ENCODE measurements at places on chromosomes 3 and 15.

DNA sequence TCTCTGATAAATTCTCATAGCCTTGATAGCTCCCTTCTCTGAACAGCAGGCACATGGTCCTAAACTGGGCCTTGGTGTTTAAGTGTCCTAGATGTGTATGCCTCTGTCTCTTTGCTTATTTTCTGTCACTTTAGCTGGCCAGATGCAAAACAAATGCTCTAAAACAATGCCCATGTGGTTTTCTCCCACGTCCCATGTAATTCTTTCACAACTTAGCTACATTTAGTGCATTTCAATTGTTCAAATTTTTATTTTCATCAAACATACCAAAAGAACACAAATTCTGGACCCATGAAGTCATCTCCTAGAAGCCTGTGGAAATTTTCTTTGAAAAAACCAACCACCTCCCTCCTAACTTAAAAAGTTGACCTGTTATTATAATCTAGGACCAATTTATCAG lies 491.3 kb upstream of the AGTR1 start:
- no peak for DNase-seq

GRCh38 chr3:110181226-110181625 lies 843.9 kb upstream of the DPPA4 start:
- DNase-seq, result no peak

DNA sequence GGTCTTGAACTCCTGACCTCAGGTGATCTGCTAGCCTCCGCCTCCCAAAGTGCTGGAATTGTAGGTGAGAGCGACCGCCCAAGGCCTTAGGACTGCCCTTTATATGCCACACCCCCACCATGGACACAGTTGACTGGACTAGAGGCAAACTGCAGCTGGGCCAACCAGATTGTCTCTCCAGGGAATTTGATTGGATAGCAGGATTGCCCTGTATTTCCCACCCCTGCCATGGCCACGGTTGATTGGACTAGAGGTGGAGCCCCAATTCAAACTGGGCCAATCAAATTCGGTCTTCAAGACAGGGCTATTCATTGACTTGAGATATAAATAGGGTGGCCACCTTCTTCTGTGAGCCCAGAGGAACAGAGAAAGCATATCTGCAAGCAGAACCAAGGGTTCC lies 6.9 kb upstream of the CLPX start:
- DNase-seq, result no peak

- no peak for DNase-seq
Measured at GRCh38 chr15:43258781-43259180, 7.9 kb downstream of the TGM5 start.

DNA sequence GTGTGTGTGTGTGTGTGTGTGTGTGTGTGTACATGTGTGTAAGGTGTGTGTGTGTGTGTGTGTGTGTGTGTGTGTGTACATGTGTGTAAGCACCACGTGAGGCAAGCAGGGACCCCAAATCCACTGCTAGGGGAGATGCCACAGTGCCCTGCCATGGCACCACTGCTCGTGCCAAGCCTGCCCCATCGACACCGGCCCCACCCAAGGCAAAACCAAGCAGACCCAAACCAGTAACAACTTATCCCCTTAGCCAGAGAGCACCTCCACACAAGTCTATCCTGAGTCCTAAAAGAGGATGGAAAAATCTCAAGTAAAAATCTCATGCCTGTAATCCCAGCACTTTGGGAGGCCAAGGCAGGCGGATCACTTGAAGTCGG lies 45.1 kb downstream of the BDH1 start:
- DNase-seq, result no peak

GRCh38 chr3:123070510-123070909 lies 3.7 kb downstream of the PDIA5 start:
- DNase-seq, result no peak

GRCh38 chr15:50751394-50751793 lies 14.1 kb downstream of the SPPL2A start:
- DNase-seq, result no peak

DNA sequence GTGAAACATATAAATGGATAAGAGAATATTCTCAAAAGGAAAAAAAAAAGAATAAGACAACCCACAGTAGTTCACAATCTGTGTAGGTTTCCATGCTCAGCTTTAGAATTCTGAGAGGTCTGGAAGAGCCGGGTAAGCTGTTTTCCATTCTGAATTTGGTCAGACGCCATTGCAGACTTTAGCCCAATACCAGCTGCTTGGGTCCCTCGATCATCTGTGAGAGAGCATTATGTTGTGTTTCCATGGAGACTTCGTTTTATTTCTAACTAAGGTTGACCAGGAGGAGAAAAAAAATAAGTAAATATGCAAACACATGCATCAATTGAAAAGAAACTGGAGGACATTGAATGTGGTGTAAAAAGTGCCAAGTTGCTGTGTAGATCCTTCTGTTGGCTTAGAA lies 25.5 kb downstream of the KCNAB1 start:
- DNase-seq, result no peak

GRCh38 chr15:25700916-25701315 lies 162.2 kb downstream of the ATP10A start:
- DNase-seq, result no peak

DNA sequence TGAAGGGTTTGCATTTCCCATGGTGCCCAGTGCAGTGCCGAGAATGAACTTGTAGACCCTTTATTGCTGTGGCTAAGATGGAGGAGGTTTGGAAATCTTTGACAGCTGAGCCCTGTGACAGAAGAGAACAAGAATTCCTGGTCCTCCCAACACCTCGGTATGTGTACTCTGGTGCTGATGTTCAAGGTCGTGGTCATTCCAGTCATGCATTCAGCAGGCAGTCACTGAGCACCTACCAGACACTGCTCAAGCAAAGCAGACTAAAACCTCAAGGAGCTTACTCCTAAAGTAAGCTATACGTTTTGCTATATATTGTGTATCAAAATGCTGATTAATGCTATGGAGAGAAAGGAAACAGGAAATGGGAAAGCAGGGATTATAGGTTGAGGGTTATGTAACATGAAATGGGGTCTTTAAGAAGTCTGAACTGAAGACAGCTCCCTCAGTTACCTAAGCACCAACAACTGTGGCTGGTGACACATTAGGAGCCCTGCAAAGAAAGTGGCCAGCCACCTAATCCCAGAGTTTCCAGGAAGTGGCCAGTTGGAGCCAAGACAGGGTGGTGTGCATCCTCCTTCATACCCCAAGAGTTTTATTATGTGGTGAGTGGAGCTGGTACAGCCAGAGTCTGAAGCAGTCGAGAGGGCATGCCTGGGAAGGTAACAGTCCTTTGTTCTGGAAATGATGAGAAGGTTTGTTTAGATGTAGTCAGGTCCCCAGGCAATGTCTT lies 65.0 kb downstream of the CCNL1 start:
- no peak for DNase-seq

- DNase-seq, result no peak
Measured at GRCh38 chr3:24385012-24385615, 109.5 kb downstream of the THRB start.

- no peak for DNase-seq
Measured at GRCh38 chr15:41104234-41104633, 11.8 kb downstream of the INO80 start.

DNA sequence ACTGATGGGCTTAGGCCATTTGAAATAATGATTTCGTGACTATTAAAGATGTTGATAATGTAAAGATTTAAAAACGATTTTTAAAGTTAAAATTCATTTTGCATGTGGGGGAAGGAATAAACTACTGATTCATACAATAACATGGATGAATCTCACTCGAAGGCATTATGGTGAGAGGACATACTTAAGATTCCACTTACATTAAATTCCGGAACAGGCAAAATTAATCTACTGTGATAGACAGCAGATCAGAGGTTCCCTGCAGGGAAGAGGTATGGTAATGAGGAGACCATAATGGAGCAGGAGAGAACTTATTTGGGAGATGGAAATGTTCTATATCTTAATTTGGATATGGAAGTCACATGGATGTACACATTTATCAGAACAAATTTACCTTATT lies 28.4 kb upstream of the RAB6B start:
- DNase-seq, result no peak

DNA sequence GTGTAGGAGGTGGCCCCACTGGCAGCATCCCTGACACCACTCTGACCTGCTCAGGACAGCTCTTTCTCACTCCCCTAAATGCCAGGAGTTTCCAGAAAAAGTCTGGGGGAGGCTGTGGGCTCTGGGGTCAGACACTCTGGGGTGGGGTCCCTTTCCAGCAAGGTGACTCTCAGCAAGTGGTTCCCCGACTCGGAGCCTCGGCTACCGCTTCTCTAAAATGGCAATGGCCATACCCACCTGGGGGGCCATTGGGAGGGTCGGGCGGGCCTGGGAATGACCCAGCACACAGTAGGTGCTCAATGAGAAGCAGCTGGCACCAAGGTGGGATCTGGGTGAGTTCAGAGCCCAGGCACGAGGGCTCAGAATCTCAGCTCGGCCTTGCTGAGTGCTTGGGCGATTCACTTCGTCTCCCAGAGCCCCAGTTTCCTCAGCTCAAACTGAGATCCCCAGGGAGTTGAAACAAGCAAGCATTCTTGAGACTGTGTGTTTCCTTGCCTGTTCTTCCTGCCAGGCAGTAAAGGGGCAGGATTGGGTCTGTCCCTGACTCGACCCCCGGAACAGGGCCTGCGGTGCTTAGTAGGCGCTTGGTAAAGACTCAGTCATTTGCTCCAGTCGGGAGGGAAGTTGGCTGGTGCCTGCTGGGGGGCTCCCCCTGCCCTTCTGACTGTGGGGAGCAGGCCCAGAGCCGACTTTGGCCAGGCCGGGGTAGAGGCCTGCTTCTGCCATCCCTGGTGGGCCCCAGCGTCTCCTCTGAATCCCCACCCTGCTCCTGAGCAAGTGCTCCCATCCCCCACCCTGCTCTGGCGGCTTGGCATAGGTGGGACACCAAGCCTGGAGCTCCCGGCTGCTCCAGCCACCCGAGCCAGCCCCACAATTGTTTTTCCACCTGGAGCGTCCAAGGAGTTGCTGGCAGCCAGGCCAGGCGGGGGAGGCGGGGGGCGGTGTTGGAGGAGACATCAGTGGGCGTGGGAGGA lies 32.9 kb upstream of the FBLN2 start:
- DNase-seq, result peak; percentile 44

DNA sequence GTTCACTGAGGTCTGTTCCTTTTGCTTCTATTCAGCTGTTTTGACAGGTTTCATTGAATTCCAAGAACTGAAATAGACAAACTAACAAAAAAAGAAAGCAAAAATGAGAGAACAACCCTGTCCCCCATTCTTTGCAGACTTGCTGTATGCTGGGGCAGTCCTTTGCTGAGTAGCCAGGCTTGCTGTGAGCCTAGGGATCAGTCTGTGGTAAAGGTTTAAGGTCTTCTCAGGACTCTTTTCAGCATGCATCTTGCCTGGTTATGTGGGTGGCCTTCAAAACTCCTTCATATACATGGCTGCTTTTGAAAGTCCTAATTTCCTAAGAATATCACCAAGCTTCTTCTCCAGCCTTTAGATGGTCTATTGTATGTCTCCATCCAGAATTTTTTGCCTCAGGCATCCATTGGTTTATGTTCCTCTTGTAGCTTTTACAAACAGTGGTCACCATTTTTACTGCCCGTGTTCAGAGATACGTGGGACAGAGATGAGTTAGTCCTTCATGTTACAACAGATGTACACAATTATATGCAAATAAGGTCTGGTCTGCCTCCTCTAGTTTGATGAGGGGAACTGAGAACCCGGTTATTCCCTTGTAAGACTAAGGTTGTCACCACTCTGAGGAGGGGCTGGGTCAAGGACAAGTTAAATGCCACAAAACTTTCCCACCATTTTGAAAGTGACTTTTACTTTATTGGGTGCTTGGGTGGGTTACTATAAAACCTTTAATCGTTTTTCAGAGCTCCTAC lies 41.4 kb downstream of the SACM1L start:
- no peak for DNase-seq

- no peak for DNase-seq
Measured at GRCh38 chr15:66737243-66738010, 35.4 kb downstream of the SMAD6 start.

DNA sequence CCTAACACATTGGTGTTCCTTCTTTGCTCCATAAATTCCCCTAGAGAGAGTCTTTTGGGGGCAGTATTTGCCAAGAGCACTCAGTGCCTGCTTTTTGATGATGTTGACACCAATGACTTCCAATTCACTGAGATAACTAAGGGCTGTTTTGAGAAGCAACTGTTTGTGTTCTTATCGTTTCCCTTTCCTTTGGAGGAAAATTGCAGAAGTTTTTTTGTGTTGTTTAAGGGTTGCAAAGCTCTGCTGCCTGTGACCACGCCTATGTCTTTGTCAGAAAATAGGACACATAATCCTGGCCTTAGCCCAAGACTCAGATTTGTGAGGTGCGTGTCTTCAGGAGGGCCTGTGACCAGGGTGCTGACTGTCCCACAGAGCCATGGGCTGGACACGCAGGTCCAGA lies 99.6 kb downstream of the FAM43A start:
- peak; percentile 35 for DNase-seq

- DNase-seq, result no peak
Measured at GRCh38 chr15:70974004-70974832, 81.6 kb downstream of the LRRC49 start.

GRCh38 chr3:184320104-184320445 lies 5.7 kb downstream of the EIF4G1 start:
- DNase-seq, result peak; percentile 96

DNA sequence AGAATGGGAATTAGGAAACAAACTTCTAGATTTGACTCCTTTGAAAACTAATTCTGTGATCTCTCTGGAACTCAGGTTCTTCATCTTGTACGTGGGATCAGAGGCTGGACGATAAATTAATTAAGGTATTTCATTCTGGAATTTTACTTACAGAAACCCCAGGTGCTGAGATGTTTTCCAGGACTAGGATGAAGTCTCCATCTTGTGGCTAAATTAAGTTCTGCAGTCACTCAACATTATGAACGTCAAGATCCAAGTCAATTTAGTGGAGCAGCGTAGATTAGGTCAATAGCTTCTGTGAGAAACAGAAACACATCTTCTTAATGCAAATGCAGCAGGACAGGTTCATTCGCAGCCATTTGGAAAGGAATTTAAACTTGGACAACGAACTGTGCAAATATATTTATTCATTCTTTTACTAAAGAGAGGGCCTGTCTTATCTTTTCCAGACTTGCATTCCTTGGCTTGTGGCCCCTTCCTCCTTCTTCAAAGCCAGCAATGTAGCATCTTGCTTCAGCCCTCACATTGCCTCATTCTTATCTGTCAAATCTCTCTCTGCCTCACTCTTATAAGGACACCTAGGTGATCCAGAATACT lies 26.7 kb upstream of the TMC3 start:
- no peak for DNase-seq
